DND-41 (cell line): ENCODE measurements at places on chromosomes 2 and 18.

DNA sequence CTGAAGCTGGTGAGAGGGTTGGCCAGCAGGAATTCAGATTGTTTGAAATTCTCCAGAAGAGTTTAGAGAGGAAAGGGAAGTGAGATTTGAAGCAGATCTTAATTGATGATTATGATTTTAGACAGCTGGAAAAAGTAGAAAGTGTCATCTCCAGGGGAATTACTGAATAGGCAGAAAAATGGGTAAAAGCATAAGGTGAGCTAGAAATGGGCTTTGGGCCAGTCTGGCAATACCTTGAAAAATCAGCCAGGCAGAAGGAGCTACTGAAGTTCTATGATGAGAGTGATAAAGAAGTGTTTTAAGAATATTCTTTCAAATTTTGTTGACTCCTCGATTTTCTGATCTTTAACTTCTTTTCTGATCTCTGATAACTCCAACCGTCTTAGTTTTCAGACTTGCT is 172.9 kb upstream of the CCDC150 start:
- DNase-seq, result no peak

DNA sequence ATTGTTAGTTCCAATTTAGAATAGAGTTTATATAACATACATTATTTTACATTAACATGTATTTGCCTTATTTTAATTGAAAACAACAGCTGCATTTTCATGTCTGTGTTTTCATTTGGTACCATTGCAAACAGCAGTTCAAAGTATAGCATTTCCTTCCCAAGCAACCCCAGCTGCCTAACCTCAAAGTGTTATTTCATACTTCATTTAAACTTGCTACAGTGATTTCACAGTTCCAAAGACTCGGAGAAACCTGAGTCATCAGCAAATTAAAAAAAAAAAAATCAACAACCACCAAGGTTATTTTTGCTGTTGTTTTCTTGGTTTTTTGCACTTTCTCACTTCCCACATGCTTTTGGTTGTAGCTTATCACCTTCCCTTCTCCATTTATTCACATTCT is 236.5 kb upstream of the SPHKAP start:
- DNase-seq, result no peak

- DNase-seq, result no peak
Observed at GRCh38 chr2:216300906-216301305, 71.4 kb downstream of the MARCHF4 start.

DNA sequence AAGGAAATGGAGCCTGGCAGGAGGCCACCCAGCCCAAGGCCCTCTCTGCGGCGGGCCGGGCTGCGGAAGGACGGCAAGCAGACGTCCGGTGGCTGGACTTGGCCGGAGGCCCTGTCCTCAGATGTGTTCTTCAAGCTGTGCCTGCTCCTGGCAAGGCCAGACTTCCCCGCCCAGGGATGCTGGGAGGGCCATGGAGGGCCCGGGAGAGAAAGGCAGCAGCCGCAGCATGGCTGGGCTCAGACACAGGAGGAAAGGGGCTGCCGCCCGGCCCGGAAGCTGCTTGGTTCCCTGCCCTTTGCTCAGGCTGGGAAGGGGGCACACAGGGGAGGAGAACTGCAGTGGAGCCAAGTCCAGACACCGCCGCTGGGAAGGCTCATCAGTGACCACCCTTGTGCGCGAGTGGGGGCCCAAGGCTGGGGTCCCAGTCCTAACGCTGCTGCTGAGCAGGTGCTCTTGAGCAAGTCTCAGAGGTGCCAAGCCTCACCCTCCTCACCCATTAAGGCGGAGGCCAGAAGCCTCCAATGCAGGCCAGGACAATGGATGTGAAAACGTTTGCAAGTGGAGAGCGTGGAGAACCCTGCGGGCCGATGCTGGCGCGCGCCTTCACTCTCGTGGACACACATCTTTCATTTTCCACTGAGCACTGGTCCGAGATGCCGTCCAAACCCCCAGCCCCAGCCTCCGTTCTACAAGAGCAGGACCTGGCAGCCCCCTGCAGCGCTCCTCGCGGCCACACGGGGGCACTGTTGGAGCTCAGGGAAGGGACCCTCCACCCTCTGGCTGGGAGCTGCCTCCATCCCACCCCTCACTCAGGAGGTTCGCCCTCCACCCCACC is 7.9 kb downstream of the CROCC2 start:
- peak; percentile 63 for DNase-seq

DNA sequence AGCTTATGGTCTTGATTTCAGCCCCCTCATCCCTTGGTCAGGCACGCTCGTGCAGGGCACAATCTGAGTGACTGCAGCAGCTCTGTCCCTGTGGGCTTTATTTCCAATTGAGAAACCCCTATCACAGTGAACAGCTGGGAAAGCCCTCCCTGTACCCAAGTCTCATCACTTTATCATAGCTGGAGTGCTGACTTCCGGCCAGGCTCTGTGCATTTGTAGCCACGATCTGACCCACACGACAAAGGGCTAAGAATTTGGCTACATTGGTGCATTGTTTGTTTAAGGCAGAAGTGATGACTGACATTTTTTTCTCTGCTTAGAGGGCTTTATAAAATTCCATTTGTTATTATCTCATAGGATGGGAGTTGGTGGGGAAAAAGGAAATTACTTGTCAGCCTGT is 184.4 kb downstream of the KCNS3 start:
- no peak for DNase-seq

- DNase-seq, result no peak
Observed at GRCh38 chr2:239313776-239314175, 87.0 kb downstream of the HDAC4 start.

DNA sequence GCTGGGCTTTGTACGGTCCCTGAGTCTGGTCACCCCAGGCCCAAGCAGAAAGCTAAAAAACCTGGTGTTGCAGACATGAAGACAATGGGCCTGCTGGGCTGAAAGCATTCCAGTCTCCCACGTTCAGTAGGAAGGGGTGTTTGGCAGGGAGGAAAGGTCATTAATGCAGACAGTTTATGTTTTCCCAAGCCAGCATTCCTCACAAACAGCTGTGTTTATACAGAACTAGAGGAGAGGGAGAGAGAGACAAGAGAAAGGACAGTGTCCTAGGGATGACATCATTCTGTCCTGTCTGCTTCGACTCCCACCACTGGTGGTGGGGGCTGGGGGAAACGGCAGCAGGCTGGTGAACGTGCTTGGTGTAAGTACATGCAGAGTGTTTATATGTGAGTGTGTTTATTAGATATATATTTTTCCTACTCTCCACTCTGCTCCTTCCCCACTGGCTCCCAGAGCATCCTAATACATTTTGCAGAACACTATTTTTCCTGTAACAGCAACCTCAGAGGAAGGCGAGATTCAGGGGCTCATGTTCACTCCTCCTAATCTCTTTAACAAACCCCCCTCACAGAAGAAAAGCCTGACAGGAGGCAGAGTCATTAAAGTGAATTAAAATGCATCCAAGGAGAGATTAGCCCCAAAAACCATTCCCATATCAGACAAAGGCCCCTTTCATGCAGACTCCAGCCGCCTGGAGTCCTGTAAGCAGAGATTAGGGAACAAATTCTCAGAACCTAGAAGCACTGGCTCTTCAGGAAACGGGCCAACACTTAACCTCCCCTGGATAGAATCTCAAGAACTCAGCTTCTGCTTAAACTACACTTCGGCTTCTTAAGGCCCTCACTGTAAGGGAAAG is 380.4 kb downstream of the TNS1 start:
- no peak for DNase-seq

- no peak for DNase-seq
Observed at GRCh38 chr2:189254268-189254883, 74.8 kb upstream of the COL5A2 start.

DNA sequence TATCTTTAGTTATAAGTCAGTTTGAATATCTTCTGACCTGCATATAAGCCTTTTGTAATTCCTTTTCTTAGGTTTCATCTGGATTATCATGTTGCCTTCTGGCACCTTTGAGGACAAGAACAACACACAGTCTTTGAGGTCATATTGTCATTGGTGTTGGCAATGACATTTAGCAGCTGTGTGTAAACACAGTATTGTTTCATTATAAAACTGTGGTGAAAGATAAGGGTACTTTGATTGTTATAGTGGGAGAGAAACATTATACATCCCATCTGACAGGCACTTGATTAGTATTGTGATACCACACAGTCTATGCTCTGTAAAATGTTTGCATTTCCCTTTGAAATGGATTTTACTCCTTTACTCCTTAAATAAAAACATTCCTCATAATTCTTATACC is 313.5 kb downstream of the RPRM start:
- no peak for DNase-seq

GRCh38 chr2:205806143-205806905 is 124.0 kb downstream of the NRP2 start:
- no peak for DNase-seq

DNA sequence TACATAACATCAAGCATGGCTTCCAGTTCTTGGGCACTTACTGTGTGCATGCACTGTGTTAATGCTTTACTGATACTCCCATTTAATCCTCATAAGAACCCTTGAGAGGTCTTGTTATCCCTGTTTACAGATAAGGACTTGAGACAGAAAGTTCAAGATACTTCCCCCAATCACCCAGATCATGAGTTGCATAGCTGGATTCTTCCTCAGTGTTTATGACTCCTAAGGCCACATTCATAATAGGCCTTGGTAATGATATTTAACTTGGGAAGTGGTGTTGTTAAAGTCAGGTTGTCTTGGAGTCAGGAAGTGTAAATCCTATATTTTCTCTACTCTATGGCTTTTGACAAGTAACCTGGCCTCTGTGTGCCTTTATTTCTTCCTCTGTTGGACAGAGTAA is 22.7 kb downstream of the NOSTRIN start:
- DNase-seq, result no peak

GRCh38 chr2:127348426-127349000 is 39.3 kb downstream of the MAP3K2 start:
- DNase-seq, result no peak

- no peak for DNase-seq
Observed at GRCh38 chr2:38601463-38602135, 1.1 kb downstream of the HNRNPLL start.

- DNase-seq, result peak; percentile 84
Observed at GRCh38 chr2:25342372-25343186, 854 bp upstream of the DNMT3A start.

DNA sequence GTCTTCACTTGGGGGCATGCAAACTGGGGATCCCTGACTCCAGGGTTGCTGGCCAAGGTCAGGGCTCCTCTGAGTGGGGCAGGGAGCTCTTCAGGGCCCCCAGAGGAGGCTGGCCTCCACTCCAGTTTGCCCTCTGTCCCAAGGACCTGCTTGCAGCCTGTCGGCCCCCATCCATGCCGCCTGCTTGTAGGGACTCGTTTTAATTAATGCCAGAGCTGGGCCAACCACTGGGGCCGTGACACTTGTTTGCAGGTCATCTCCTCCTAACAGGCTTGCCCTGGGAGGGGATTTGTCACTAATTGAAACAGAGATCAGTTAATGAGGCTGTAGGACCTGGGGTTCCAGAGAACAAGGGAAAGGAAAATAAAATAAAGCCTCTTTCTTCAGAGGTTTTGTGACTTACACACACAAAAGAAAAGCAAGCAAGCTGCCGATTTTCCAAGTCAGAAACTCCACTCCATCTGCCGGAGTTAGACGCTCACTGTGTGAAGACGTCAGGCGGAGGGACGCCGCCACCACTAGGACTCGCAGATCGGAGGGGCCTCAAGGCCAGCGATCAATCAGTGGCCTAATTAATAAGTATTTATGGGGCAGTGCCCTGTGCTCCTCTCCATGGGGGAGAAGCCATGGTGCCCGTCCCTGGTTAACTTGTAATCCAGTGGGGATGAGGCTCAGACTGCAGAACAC is 75.9 kb downstream of the SFXN5 start:
- DNase-seq, result no peak

GRCh38 chr18:62285281-62285680 is 39.8 kb upstream of the TNFRSF11A start:
- DNase-seq, result no peak

DNA sequence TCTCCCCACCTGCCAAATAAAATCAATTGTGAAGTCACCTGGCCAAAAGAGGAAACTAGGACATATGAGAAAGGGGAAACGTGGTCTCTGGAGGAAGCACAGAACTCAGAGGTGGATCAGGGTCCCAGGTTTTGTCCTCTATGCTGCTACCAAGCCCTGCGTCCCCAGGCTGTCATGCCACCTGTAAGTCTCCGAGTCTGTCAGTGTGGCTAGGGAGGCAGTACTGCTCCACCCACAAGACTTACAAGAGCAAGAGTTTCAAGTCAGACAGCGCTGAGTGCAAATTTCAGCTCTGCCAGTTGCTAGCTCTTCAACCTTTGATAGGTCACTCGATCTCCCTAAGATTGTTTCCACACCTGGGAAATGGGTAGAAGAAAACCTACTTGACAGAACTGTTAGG is 98.6 kb downstream of the C1QL2 start:
- DNase-seq, result no peak

- DNase-seq, result no peak
Observed at GRCh38 chr18:56748698-56749268, 97.6 kb downstream of the WDR7 start.

DNA sequence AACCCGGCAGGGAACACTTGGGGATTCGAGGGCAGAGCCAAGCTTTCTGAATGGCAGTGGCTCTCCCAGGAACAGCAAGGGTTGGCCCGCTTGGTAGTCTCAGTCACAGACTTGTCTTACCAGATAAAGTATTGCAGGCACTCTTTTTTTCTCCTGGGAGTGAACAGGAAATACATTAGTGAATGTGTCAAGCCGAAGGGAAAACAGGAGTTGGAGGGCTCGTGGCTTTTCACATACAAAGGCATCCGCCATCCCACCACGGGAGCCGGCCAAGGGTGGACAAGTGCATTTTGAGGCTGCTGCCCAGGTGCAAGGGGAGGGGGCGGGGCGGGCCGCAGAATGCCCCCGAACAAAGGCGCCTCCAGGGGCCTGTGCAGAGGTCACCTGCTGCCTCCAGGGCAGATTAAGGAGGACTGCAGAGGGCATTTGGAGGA is 163.3 kb upstream of the SIX3 start:
- DNase-seq, result no peak

DNA sequence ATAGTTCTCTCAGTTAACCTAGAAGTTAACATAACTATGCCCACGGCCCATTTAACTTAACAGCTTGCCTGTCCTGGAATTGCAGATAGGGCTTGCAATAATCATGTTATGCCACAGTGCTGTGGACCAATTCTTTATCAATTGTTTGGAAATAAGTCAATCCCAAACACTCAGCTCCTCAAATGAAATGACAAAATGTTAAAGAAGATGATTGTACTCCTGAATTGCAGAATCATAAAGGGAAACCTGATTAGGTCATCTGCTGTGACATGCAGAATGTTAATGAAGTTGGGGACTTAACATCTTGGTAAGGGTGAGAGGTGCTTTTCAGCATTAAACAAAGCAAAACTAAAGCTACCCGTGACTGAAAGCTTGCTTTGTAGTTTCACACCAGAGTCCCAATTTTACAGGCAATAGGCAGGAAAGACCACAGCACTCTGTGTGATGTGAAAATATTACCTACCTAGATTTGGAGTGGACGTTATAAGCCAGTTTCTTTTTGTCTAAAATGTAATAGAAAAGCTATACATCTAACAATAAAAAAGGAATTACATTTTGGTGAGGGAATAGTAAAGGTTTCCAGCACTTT is 364.0 kb downstream of the GPD2 start:
- no peak for DNase-seq

GRCh38 chr18:79587779-79588635 is 91.6 kb upstream of the CTDP1 start:
- no peak for DNase-seq

DNA sequence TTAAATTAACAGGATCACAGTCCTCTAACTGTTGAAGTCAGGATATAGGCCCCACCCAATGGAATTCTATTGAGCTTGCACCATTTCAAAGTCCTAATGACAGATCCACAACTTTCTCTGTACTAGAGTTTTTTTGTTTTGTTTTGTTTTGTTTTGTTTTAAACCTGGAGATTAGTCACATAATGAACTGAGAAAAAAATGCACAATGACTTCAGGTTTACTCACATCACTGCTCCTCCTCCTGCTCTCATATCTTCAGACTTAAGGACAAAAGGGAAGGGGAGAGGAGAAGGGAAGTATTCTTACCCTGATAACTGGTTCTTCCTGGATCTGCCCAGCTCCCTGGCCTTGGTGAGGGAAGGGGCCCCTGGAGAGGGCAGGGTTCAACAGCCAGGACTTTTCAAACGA is 208.2 kb upstream of the EPHA4 start:
- no peak for DNase-seq
